Transverse colon (tissue), 4 donors: ENCODE measurements at places on chromosomes 6 and 20. TPM values are rescaled to one million over a fixed set of nuclear protein-coding genes. Genes with fewer than 3 reads are reported as not detected.
A peak's percentile ranks its signal among the peaks of the same experiment; 100 is the strongest.

DNA sequence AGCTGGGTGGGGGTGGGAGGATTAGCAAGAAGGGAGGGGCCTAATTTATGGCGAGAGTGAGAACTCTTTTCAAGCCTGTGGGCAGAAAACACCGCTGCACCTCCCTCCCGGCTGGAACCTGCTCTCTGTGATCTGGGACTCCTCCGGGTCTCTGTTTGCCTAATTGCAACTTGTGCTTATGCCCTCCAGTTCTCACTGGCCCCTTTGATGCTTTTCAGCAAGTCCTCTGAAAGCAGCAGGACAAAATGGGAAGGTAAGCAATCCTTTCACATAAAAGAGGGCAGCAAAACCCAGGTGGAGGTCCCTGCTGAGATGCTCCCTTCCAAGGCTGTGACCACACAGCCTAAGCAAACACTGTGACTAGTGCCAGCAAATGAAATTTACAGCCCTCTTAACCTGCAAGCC is 523.0 kb upstream of the FLRT3 start:
- H3K4me3 ChIP-seq, result no peak overlapping the region
- DNase-seq, result no peak
- H3K27me3 ChIP-seq, result no peaks in the 10 kb centered on the region

The C20orf202 gene
- not detected for total RNA-seq

The BPI gene
- not detected for total RNA-seq

GRCh38 chr20:57712341-57712740 is 2.5 kb upstream of the PMEPA1 start:
- H3K4me3 ChIP-seq, result no peak overlapping the region
- peaks cover 22% of the 10 kb centered on the region for H3K4me1 ChIP-seq
- no peaks in the 10 kb centered on the region for H3K36me3 ChIP-seq
- no peaks in the 10 kb centered on the region for H3K27me3 ChIP-seq
- peak overlapping the region; percentile 8 for H3K27ac ChIP-seq

DNA sequence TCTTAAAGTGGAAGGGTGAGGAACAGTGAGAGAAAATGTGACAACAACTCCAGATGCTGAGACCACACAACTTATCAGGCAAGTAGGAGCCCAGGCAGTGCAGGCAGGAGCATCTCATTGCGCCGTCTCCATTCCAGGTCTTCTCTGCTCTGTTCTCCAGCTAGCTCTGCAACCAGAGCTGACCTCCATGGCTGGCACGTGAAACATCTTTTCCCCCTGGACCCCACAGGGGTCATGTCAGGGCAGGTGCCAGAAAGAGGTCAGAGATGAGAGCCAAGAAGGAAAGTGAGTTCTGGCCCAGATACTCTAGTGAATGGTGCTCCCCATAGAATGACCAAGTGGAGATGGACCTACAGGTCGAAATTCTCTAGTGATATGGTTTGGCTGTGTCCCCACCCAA is 281.4 kb downstream of the SMOC2 start:
- H3K27ac ChIP-seq, result no peak overlapping the region
- H3K36me3 ChIP-seq, result no peaks in the 10 kb centered on the region
- no peak overlapping the region for H3K4me3 ChIP-seq
- no peaks in the 10 kb centered on the region for H3K4me1 ChIP-seq
- DNase-seq, result no peak

DNA sequence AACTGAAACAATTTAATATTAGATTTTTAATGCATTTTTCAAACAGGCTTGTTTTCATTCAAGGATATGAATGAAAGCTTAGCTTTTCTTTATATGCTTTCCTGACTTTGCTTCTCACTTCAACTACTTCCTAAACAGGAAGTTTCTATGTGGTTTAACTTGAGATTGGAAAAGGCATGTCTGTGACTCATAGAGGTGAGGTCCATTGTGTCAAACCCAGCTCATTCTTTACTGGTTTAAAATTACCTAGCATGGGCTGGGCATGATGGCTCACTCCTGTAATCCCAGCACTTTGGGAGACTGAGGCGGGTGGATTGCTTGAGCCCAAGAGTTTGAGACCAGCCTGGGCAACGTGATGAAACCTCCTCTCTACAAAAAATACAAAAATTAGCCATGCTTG is 34.4 kb downstream of the EFHC1 start:
- no peak for DNase-seq
- no peaks in the 10 kb centered on the region for H3K36me3 ChIP-seq

DNA sequence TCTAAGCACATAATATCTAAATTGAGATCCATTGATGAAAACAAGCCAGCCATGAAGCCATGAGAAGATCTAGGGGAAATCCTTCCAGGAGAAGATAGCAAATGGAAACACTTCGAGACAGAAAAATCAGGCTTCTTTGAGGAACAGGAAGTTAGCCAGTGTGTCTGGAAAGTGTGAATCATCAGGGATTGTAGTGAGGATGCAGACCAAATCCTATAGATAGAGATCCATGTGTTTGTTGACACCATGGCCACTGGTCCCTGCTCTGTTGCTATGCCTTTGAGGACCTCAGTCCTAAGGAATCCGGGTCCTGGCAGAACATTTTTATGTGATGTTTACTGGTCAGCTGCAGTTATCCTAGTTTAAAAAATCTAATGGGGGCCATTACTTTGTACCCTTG is 6.6 kb upstream of the ELOVL2 start:
- no peaks in the 10 kb centered on the region for H3K36me3 ChIP-seq
- H3K27ac ChIP-seq, result no peak overlapping the region
- no peaks in the 10 kb centered on the region for H3K4me1 ChIP-seq
- H3K4me3 ChIP-seq, result no peak overlapping the region

DNA sequence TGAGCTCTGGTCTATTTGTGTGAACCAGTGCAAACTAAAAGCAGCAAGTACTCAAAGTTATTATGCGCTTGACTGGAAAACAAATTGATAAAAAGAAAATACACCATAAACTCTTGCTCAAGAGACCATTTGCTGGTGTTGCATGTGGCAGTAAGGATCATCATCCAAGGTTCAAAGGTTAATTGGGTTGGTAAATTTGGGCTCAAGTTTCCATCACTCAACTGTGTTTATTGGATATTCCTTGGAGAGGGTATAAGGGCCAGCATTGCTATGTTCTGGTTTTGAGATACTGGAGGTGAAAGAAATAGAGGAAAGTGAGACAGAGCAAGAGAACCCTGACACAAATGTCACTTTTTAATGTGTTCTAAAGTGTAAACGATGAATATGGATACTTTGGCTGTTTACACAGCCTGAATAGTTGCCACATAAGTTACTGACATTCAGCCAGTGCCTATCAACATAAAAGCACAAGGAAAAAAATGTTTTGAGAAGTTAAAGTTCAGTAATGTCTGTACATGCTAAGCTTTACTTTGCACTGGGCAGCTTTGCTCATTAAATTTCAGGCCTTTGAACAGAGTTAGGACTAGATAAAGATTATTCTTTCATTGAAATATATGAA is 736.1 kb downstream of the HDGFL1 start:
- no peak overlapping the region for H3K27ac ChIP-seq
- H3K27me3 ChIP-seq, result no peaks in the 10 kb centered on the region
- H3K4me3 ChIP-seq, result no peak overlapping the region
- H3K4me1 ChIP-seq, result no peaks in the 10 kb centered on the region

The MYMX gene
- not detected for total RNA-seq

DNA sequence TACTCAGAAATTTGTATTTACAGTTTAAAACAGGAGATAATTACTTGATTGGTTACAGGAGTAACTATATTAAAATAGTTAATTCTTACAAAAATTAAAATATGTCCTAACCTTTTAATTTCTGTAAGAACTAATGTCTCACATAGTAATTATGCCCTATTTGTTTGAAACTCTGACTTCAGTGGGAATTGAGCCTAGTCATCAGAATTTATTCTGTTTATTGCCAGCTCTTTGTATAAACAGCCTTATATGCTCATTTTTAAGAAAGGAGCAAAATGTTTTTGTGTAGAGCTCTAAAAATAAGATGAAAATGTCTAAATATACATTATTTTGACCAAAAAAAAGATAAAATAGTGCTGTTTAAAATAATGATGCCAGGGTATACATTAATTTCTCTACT is 21.5 kb downstream of the TRMT11 start:
- H3K36me3 ChIP-seq, result no peaks in the 10 kb centered on the region
- no peaks in the 10 kb centered on the region for H3K4me1 ChIP-seq
- DNase-seq, result no peak
- no peaks in the 10 kb centered on the region for H3K27me3 ChIP-seq

GRCh38 chr20:44355498-44356352 is at the start of gene HNF4A:
Gene HNF4A, plus strand, starts transcription at chr20:44355699. Its CDS starts 106 bp downstream, at chr20:44355805.
- peak within 1 kb of the TSS; percentile 88 for H3K27ac ChIP-seq
- no peaks in the 10 kb centered on the region for H3K27me3 ChIP-seq
- peak; percentile 84 for DNase-seq
- H3K4me1 ChIP-seq, result peaks cover 34% of the 10 kb centered on the region
- H3K4me3 ChIP-seq, result peak within 1 kb of the TSS; percentile 57
- H3K36me3 ChIP-seq, result no peaks in the 10 kb centered on the region

The SLC22A7 gene
- not detected for total RNA-seq

DNA sequence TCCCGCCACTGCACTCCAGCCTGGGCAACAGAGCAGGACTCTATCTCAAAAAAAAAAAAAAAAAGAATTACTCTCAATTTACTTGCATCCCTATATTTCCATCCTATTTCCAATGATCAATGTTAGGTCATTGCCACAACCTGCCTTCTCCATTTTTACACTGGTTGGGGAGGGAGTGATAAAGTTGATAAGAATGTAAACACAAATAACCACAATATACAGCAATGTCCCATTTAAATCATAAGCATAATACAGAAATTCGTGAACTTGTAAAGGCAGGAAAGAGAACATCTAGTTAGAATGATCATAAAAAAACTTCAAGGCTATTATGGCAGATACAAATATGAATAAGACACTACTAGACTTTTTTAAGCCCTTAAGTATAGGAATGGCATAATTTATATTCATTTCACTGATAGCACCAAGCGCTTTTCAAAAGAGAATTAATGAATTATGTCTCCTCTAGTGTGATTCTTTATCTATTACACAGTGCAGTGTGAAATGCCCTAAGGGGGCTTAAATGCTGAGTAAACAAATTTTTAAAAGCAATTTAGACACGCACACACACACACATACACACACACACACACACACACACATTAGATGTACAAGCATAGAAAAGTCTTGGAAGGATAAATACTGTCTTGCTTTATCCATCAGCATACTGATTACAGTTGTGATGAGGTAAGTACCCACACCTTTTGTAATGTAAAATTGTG is 33.5 kb upstream of the RAB23 start:
- no peak overlapping the region for H3K27ac ChIP-seq
- H3K36me3 ChIP-seq, result no peaks in the 10 kb centered on the region
- DNase-seq, result no peak
- no peak overlapping the region for H3K4me3 ChIP-seq
- no peaks in the 10 kb centered on the region for H3K27me3 ChIP-seq
- H3K4me1 ChIP-seq, result peaks cover 21% of the 10 kb centered on the region

DNA sequence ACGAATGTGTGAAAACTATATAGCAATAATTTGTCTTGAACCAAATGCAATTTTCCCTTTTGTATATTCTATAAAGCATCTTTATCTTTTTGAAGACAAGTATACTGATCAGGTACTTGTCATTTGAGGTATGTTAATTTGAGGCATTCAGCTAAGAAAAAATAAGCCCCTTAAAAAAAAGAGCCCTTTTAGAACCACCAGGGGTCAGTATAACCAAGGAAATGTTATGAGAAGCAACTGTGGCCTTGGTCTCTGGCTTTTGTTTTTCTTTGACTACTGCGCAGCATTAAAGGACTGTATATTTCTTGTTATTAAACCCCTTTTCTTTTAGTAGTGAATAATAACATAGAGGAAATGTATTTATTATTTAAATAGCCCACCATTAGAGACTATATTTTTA is 43.1 kb downstream of the CD109 start:
- H3K27me3 ChIP-seq, result no peaks in the 10 kb centered on the region
- no peak overlapping the region for H3K4me3 ChIP-seq
- no peak for DNase-seq
- H3K36me3 ChIP-seq, result no peaks in the 10 kb centered on the region

The LY6G6C gene
- not detected for total RNA-seq

GRCh38 chr6:132167929-132168892 is 217.0 kb upstream of the CCN2 start:
- no peak overlapping the region for H3K27ac ChIP-seq
- H3K27me3 ChIP-seq, result no peaks in the 10 kb centered on the region
- no peak overlapping the region for H3K4me3 ChIP-seq
- H3K4me1 ChIP-seq, result no peaks in the 10 kb centered on the region
- DNase-seq, result no peak

GRCh38 chr20:507761-508332 is 35.7 kb downstream of the CSNK2A1 start:
- no peaks in the 10 kb centered on the region for H3K27me3 ChIP-seq
- peaks cover 26% of the 10 kb centered on the region for H3K4me1 ChIP-seq
- H3K27ac ChIP-seq, result no peak overlapping the region
- no peak for DNase-seq
- peaks cover 37% of the 10 kb centered on the region for H3K36me3 ChIP-seq

DNA sequence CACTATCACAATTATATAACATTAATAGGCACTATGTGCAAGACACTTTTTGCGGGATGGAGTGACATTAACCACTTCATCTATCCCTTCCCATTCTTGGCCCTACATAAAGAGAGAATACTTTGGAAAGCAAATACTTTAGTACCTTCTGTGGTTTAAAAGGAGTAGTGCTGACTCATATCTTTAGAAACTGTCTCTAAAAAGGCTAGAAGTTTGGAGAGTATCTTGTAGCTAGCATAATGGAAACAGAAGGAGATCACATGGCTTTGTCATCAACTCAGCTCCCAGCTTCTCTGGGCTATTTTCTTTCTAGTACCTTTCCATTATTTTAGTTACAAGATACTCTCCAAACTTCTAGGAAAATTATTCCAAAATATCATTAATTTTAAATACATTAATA is 157.5 kb downstream of the ADGRG6 start:
- no peak overlapping the region for H3K4me3 ChIP-seq
- H3K27ac ChIP-seq, result no peak overlapping the region
- no peaks in the 10 kb centered on the region for H3K27me3 ChIP-seq

DNA sequence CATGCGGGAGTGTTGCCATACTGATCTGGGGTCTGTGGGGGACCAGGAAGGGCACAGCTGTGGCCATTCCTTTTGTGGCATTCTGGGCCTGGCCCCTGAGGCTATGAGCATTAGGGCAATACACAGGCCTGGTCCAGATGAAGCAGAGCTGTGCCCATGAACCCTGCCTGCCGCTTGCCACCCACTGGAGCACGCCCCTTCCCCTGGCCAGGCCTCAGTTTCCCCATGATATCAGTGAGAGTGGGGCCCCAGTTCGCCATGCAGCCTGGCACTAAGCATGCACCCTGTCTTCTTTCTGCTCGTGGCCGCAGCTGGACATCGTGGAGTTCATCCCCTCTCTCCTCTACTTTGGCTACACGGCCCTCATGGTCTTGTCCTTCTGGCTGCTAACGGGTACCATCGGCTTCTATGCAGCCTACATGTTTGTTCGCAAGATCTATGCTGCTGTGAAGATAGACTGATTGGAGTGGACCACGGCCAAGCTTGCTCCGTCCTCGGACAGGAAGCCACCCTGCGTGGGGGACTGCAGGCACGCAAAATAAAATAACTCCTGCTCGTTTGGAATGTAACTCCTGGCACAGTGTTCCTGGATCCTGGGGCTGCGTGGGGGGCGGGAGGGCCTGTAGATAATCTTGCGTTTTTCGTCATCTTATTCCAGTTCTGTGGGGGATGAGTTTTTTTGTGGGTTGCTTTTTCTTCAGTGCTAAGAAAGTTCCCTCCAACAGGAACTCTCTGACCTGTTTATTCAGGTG is 42.4 kb downstream of the PLAGL2 start:
- no peak overlapping the region for H3K4me3 ChIP-seq
- peaks cover 34% of the 10 kb centered on the region for H3K36me3 ChIP-seq
- H3K4me1 ChIP-seq, result no peaks in the 10 kb centered on the region
- H3K27ac ChIP-seq, result no peak overlapping the region
- DNase-seq, result no peak

The DSN1 gene
- total RNA-seq, result 2.2 TPM
